ENCODE measurements at places on chromosomes 7 and 10.

- DNase-seq = no peak
Measured at GRCh38 chr7:41097501-41097900, 605.4 kb downstream of the INHBA start.

GRCh38 chr7:137890449-137890921, 43.7 kb upstream of the DGKI start:
- no peak for DNase-seq

GRCh38 chr10:36183726-36184125, 541.6 kb upstream of the FZD8 start:
- no peak for DNase-seq

GRCh38 chr10:89351412-89351779, 23.6 kb downstream of the IFIT3 start:
- no peak for DNase-seq

- no peak for DNase-seq
Measured at GRCh38 chr7:148162808-148163207, 427.8 kb upstream of the C7orf33 start.

- no peak for DNase-seq
Measured at GRCh38 chr7:17770710-17771375, 169.5 kb downstream of the SNX13 start.

DNA sequence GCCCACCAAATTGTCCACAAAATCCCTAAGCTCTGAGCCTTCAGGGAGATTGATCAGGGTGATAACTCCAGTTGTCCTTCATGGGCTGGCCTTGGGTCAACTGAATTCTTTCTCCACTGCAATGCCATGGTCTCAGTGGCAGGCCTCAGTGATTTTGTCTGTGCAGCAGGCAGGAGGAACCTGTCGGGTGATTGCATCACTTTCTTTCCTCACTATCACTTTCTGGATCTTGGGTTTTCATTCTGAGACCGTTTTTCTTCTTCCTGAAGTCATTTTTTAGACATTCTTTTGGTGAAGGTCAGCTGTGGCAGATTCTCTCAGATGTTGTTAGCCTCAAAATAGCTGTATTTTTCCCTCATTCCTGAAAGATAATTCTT, 28.8 kb upstream of the LCOR start:
- DNase-seq = no peak

DNA sequence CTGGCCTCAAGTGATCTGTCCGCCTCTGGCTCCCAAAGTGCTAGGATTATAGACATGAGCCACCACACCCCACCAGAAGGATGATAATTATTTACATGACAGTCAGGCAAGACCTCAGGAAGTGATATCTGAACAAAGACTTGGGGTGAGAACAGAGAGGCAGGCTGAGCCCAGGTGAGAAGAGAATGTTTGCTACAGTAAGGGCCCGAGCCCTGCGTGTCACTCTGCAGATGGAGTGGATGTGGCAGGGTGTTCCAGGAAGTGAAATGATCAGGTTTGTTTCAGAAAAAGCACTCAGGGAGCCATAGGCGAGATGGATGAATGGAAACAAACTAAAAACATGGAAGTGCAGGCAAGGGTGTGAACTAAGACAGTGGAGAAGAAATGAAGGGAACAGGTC, 22.2 kb downstream of the SFMBT2 start:
- no peak for DNase-seq
